ENCODE measurements at places on chromosomes 3 and 15.

GRCh38 chr3:142251951-142252350, 26.6 kb upstream of the GK5 start:
- DNase-seq: no peak

- no peak for DNase-seq
Measured at GRCh38 chr3:19012846-19013245, 135.5 kb upstream of the KCNH8 start.

GRCh38 chr3:14170531-14171159, 7.8 kb downstream of the XPC start:
- no peak for DNase-seq

DNA sequence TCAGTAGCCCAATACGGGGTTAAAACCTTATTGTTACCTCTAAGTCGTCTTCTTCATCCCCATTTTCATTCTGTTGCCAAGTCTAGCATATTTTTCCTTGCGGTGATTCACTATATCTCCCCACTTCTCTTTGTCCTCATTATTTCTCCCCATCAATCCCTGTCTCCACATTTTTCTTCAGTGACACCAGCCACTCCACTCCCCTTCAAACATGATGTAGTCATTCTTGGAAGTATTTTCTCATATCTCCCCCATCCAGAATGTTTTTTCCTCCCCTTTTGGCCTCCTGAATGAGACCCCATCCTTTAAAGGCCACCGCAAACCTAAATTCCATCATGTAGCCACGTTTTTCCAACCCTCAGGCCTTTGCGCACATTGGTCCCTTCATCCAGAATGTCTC, 105.9 kb downstream of the TOP2B start:
- no peak for DNase-seq

- no peak for DNase-seq
Measured at GRCh38 chr3:16076564-16076963, 97.9 kb upstream of the GALNT15 start.

- DNase-seq: no peak
Measured at GRCh38 chr3:183862610-183863009, 22.1 kb downstream of the PARL start.
